ENCODE measurements at places on chromosomes 5 and 9.
A peak's percentile ranks its signal among the peaks of the same experiment; 100 is the strongest.

- peak; percentile 99 for DNase-seq
These were observed 587.7 kb upstream of the CDH6 start for GRCh38 chr5:30605693-30606268.

- DNase-seq, result no peak
These were observed 2.5 kb upstream of the TMEM174 start for GRCh38 chr5:73170522-73170921.

- no peak for DNase-seq
These were observed 1.1 kb upstream of the ANKS6 start for GRCh38 chr9:98797491-98797890.

DNA sequence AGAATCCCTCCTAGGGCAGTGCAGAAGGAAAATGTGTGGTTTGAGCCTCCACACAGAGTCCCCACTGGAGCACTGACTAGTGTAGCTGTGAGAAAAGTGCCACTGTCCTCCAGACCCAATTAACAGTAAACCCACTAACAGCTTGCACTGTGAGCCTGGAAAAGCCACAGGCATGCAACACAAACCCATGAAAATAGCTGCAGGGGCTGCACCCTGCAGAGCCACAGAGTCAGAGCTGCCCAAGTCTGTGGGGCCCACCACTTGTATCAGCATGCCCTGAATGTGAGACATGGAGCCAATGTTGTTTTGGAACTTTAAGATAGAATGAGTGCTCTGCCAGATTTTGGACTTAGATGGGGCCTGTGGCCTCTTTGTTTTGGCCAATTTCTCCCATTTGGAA is 119.8 kb upstream of the CDH9 start:
- DNase-seq, result no peak

DNA sequence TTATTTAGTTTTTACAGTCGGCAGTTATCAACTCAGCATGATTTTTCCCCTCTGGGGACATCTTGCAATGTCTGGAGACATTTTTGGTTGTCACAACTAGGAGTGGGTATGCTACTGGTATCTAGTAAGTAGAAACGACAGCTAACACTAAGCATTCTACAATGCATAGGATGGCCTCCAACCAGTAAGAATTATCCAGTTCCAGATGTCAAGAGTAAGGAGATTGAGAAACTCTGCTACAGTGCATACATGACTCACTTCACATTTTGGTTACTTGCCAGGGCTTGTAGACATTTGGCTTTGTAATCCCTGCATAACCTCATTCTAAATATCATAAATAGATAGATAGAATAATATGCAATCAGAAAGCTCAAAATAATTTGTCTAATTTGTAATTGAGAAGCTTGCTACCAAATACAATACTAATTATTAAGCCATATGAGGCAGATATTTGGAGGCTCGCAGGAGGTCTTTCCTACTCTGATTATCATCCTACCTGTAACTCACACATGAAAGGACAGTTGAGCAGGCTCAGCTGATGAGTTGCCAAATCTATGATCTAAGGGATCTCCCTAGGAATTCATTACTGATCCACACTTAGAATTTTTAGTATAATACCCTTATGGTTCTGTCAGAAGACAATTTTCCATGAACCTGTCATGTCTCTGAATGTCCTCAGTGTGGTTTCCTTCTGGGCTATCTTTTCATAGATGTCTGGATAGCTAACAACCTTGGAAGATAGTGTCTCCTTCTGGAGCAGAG is 346.9 kb upstream of the TLE4 start:
- no peak for DNase-seq

DNA sequence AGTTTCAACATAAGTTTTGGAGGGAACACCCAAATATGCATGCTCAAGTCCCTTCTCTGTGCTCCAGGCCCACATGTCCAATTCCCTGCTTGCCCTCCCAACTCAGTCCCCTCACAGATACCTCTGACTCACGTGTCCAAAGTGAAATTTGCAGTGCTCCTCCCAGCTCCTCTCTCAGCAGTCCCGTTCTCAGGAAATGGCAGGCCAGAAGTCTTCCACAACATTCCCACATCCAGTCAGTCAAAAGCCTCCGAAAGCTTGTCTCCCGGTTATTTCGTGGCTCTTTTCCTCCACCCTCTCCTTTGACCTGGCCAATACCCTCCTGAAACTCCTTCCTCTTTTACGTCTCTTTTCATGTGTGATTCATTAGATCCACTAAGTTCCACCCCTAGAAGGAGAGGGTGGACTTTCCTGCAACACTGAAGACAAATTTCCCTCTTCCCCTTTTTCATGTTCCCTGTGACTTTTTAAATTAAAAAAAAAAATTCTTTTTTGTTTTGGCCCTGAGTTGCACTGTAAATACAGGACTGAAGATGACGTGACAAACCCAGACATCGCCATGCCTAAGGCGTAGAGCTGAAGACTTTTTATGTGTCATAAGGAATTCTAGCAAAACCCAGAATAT is 12.8 kb upstream of the MGAT1 start:
- no peak for DNase-seq

GRCh38 chr9:113770396-113770795 is 105.7 kb upstream of the ZNF618 start:
- DNase-seq, result no peak

DNA sequence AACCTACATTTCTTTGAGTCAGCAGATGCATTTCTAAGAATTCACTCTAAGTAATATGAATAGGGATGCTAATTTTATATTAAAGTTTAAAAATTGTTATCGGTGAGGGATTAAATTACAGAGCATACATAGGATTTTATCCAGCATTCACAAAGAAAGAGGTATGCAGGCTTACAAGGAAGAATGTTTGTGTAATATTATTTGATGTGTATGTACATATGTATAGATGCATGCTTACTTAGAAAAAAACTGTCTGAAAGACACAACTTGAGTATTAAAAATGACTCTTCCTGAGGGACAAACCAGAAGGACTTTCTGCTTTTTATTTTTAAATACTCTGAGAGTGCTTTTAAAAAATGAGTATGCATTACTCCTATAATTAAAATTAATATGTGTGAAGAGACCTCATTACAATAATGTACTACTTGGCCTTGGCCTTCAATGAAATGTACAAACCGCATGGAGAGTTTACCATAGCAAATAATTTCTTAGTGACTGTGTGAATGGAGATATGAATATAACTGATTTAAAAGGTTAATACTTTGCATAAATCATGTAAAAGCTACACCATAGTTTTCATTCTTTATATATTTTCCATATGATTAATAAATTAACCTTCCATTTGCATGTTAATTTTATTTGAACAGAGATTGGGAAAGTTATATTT is 77.0 kb downstream of the GDA start:
- DNase-seq, result no peak

- DNase-seq, result no peak
These were observed 369.2 kb upstream of the MPDZ start for GRCh38 chr9:13648676-13649075.

DNA sequence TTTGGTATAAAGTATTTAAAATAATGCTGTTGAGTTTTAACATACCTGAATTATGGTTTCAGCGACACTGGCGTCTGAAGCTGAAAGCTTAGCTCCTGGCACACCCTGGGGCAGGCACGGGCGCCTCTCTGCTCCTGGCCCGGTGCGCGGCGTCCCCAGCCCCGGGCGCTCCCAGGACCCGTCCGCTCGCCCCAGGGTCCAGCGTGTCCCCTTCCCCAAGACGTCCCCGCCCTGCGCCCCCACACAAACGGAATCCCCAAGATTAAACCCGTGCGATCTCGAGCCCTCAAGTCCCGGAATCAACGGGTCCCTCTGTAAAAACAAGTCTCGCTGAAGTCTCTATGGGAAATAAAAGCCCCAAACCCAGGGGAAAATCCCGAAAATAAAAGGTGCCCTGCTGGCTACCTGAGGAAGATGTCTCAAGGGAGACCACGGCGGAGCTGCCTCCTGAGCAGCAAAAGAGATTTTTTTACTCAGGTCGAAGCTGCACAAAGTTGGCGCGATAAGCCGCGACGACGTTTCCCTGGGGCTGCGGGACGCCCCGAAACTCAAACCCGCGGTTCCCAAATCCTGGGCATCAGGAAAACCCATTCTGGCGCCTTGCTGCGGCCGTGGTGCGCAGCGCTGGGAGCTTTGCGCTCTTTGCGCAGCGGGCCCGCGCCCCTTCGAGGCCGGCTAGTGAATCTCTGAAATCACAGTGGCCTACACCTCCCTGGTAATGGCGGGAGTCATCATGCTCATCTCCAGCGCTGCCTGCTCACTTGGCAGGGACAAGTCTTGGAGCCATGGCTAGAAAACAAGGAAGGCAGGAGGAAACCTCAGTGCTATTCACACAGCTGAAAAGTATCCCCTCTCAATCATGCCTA is 6.3 kb upstream of the IFNA8 start:
- no peak for DNase-seq

GRCh38 chr9:123642291-123643278 is 286.6 kb downstream of the CRB2 start:
- peak; percentile 95 for DNase-seq

DNA sequence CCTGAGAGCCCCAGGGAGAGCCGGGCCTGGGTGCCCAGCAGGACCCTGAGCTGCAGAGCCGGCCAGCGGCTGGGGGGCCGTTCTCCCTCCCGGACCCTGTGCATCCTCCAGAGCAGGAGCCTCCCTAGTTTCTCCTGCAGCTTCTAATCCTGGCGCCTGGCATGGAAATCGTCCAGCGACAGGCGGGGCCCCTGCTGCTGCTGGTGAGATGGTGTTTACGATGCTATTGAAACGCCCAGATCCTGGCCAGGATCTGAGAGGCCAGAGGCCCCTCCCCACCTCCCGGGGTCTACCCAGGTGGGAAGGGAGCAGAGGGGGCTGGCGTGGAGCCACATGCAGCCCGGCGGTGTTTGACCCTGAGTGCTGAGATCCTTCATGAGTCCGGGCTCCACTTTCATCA is 38.2 kb upstream of the CEP72 start:
- DNase-seq, result peak; percentile 87

- DNase-seq, result no peak
These were observed 70.2 kb upstream of the PLEKHG4B start for GRCh38 chr5:21654-22233.

GRCh38 chr5:52150501-52150900 is 637.2 kb upstream of the ITGA1 start:
- peak; percentile 95 for DNase-seq

DNA sequence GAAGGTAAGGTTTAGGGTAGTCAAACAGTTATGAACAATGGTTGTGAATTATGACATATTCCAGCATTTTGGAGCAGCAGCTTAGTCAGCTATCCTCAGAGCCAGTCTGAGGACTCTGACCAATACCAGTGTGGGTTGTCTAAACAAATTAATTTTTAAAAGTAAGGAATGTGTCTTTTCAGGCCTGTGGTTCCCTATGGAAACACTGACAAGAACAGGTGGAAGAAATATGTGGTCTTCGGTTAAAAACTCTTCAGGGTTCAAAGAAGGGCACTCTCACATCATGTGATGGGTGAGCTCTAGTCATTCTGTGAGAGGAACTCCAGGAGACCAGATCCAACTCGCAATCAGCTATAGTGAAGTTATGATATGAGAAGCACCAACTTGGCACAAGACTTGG is 33.5 kb upstream of the ALDOB start:
- no peak for DNase-seq

- no peak for DNase-seq
These were observed 276.2 kb upstream of the SLC24A2 start for GRCh38 chr9:20065046-20065445.

- no peak for DNase-seq
These were observed 16.2 kb downstream of the SLC1A1 start for GRCh38 chr9:4506490-4506889.

- DNase-seq, result no peak
These were observed 46.0 kb downstream of the CAMK2A start for GRCh38 chr5:150243590-150243989.

DNA sequence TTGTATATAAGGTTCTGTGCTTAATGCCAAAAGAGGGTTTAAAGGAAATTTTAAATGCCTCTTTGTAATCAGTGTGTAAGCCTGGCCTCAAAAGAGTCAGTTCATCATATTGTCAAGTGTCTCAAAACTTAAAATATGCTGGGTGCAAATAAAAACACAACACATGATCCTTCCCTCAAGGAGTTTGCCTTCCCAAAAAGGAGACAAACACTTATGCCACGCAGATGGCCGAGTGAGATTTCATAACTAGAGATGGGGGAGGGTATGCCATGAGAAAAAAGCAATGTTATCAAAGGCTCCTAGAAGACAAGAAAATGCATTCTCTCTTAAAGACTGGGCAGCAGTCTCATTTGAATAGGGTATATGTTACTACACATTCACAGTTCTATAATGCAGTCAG is 55.2 kb downstream of the FBXO38 start:
- DNase-seq, result no peak

DNA sequence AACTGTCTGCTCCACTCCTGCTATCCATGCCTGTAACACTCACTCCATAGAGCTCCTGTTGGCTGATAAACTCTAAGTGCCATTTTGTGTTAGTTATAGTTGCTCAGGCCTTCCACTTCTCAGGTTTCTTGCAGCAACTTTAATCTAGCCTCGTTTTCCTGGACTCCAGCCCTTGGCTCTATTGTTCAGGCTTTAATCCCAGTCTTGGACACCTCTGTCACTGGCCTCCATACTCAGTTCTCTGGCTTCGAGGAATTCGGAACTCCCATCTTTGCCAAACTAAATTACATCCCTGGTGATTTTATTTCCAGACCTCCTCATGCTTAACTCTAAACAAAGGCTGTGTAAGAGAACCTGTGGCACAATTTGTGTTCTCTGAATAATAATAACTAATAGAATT is 39.8 kb downstream of the EMB start:
- no peak for DNase-seq

DNA sequence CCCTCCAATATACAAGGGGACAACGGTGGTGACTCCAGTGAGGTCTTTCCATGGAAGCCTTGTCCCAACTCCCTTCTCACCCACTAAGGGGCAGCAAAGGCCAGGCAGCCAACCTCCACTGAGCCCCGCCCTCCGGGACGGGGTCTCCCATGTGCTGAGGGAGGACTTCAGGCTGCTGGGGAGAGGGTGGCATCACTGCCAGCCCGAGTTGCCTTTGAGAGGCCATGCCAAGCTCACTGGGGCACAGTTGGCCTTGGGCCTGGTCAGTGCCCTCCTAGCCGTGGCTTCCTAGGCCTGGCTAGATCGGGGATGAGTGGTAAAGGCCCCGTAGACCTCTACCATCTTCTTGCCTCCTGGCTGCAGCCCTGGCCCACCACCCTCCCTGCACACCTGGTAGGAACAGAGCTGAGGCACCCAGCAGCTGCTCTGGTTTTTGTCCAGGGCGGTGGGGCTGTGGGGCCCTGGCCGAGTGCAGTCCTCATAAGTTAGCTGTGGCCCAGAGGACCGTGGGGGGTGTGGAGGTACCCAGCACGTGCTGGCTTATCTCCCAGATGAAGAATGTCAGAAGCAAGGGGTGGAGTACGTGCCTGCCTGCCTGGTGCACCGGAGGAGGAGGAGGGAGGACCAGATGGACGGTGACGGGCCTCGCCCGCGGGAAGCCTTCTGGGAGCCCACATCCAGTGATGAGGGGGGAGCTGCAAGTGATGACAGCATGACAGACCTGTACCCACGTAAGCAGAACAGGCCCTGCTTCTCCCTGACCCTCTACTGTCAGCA is 3.2 kb downstream of the SURF2 start:
- DNase-seq, result no peak

DNA sequence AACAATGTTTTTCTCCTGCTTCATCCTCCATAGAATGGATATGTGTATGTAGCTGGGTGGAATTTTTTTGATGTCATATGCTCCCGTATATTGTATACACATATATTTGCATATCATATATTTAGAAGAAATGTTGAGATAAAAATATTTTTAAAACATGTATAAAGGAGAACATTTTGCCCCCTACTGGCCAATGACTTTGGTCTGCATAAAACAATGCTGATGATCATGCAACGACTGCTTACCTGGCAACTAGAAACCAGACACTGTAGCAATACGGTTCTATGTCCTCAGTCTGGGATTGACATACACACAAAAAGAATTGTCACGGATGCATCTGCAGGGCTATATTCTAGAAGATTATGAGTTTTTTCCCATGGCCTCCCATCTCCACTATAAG is 503.6 kb downstream of the ELAVL2 start:
- no peak for DNase-seq

All from NCI-H748 treated with DMSO at 0.1 percent for 48 hours (cell line).